ENCODE measurements at places on chromosomes 12 and 14. TPM values are rescaled to one million over a fixed set of nuclear protein-coding genes. Genes with fewer than 3 reads are reported as not detected.

GRCh38 chr12:50786498-50787231 lies 22.8 kb downstream of the ATF1 start:
- DNase-seq, result no peak

DNA sequence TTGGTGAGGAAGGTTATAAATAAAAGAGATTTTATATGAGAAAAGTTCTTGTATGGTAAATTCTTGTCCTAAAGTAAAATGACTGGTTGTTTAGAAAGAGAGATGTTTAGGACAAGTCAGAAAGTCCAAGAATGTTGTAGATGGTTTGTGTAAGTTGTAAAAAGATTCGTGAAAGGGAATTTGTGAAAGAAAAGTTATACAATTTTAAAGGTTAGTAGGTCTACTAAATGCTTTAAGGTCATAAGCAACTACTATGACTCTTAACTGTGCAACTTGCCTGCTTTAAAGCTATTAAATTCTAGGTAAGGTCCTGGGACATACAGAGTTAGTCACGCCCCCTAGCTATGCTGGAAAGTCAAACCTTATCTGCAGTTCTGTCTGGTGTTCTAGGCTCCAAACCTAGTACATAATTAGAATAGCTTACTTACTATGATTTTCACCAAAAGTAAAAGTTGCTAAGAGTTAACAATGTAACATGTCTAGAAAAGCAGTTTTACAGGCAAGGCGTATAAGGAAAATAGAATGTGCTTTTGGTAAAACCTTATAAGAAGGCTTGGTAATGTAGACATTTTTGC lies 11.2 kb upstream of the DHRS2 start:
- DNase-seq, result no peak

Gene MYF5
- total RNA-seq, result not detected

- DNase-seq, result peak; percentile 68
These were observed 73.1 kb upstream of the CEP83 start for GRCh38 chr12:94532490-94533422.

Gene AMN
- 16.9 TPM for total RNA-seq

DNA sequence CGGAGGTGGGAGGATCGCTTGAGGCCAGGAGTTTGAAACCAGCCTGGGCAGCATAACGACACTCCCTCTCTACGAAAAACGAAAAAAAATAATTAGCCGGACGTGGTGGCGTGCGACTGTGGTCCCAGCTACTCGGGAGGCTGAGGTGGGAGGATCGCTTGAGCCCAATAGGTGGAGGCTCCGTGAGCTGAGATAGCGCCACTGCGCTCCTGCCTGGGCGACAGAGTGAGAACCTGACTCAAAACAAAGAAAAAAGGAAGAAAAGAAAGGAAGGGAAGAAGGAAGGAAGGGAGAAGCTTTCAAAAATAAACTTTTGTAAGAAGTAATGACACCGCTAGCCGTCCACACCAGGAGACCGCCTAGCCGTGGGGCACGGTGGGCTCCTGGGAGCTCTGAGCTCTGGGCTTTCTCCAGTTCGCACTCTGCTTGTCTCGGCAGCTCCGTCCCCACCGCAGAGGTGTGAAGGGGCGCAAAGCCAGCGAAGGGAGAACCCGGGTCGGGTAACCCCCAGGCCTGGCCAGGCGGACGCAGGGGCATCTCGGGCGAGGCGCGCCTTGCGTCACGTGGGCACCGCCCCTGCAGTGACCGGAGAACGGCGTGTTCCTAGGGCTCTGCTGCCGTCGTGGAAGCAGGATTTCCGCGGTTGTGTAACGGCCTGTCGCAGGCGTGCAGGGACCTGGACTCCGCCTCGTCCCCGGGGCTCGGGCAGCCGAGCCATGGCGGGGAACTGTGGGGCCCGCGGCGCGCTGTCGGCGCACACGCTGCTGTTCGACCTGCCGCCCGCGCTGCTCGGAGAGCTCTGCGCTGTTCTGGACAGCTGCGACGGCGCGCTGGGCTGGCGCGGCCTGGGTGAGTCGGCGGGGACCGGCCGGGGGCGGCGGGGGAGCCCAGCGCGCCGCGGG lies at the start of gene IRAK3:
TSS of gene IRAK3 (plus strand) at position 631 of the 902 bp plus-strand sequence. CDS start at position 717, 86 bp downstream.
- peak; percentile 98 for DNase-seq
